ENCODE measurements at places on chromosomes 3 and 15.

- no peaks in the 10 kb centered on the region for H3K36me3 ChIP-seq
- no peaks in the 10 kb centered on the region for H3K27me3 ChIP-seq
- DNase-seq, result no peak
- H3K4me1 ChIP-seq, result peaks cover 6% of the 10 kb centered on the region
- H3K4me3 ChIP-seq, result no peak overlapping the region
- H3K27ac ChIP-seq, result no peak overlapping the region
Measured at GRCh38 chr3:113285226-113285625, 73.9 kb downstream of the BOC start.

- peaks cover 3% of the 10 kb centered on the region for H3K4me1 ChIP-seq
- no peaks in the 10 kb centered on the region for H3K36me3 ChIP-seq
- peaks cover 51% of the 10 kb centered on the region for H3K27me3 ChIP-seq
Measured at GRCh38 chr3:134300520-134300919, 49.9 kb upstream of the RYK start.

- no peaks in the 10 kb centered on the region for H3K36me3 ChIP-seq
- no peak overlapping the region for H3K4me3 ChIP-seq
- peaks cover 32% of the 10 kb centered on the region for H3K4me1 ChIP-seq
- DNase-seq, result no peak
- no peak overlapping the region for H3K27ac ChIP-seq
Measured at GRCh38 chr3:16802389-16802788, 82.4 kb upstream of the PLCL2 start.

- H3K4me3 ChIP-seq, result no peak overlapping the region
- H3K27me3 ChIP-seq, result peaks cover 15% of the 10 kb centered on the region
- no peaks in the 10 kb centered on the region for H3K36me3 ChIP-seq
- no peak overlapping the region for H3K27ac ChIP-seq
Measured at GRCh38 chr3:149252272-149252671, 30.6 kb upstream of the CP start.

DNA sequence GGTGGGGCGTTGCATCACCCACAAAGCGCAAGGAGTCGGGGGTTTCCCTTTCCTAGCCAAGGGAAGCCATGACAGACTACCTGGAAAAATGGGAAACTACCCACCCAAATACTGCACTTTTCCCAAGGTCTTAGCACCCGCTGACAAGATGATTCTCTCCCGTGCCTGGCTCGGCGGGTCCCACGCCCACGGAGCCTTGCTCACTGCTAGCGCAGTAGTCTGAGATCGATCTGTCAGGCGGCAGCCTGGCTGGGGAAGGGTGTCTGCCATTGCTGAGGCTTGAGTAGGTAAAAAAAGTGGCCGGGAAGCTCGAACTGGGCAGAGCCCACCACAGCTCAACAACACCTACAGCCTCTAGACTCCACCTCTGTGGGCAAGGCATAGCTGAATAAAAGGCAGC, 112.9 kb downstream of the GSK3B start:
- peaks cover 68% of the 10 kb centered on the region for H3K36me3 ChIP-seq
- no peak overlapping the region for H3K4me3 ChIP-seq
- no peak overlapping the region for H3K27ac ChIP-seq
- no peak for DNase-seq

GRCh38 chr15:68620721-68621527, 42.1 kb downstream of the CORO2B start:
- DNase-seq, result no peak
- no peaks in the 10 kb centered on the region for H3K4me1 ChIP-seq
- no peak overlapping the region for H3K27ac ChIP-seq
- H3K27me3 ChIP-seq, result peaks cover 13% of the 10 kb centered on the region
- no peaks in the 10 kb centered on the region for H3K36me3 ChIP-seq

GRCh38 chr3:118527514-118528044, 507.1 kb downstream of the IGSF11 start:
- no peaks in the 10 kb centered on the region for H3K27me3 ChIP-seq
- no peaks in the 10 kb centered on the region for H3K36me3 ChIP-seq
- DNase-seq, result no peak
- no peak overlapping the region for H3K27ac ChIP-seq
- no peaks in the 10 kb centered on the region for H3K4me1 ChIP-seq

- peaks cover 25% of the 10 kb centered on the region for H3K27me3 ChIP-seq
- H3K4me1 ChIP-seq, result no peaks in the 10 kb centered on the region
- no peak overlapping the region for H3K27ac ChIP-seq
- no peak overlapping the region for H3K4me3 ChIP-seq
- DNase-seq, result no peak
Measured at GRCh38 chr3:159971311-159971710, 17.3 kb upstream of the IL12A start.

All from activated T-cell treated with anti-CD3 and anti-CD28 coated beads, Interleukin-2, amount 50 U/mL, for 24 hours (primary cell).